Cerebellar nuclear complex (tissue), 1 donor: ENCODE measurements at places on chromosomes 11 and 22.

DNA sequence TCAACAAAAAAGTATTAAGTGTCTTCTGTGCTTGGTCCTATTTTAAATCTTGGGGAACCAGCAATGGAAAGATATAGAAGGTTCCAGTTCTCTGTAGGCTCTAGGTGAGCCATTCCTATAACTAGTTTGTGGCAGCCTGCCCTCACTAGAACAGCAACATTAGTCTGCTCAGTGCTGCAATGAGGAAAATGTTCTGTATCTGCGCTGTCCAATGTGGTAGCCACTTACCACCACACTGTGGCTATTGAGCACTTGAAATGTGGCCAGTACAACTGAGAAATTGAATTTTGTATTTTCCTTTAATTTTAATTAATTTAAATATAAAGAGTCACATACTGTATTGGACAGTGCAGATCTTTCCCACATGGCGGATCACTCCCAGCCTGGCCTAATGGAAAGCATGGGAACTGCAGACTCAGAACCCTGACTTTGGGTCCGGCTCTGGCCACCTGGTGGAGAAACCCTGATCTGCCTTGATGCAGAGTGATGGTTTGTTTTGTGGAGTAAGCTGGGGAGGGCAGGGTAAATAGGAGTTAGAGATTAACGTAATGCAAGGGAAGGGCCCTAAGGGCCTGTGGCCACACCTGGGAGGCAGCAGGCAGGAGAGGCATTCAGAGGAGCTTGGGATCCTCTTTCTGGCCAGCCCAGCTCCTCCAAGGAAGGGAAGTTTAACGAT lies 101.0 kb downstream of the ME3 start:
- DNase-seq: no peak

GRCh38 chr11:803770-804598 lies 1.0 kb downstream of the PIDD1 start:
- no peak for DNase-seq

GRCh38 chr22:46147061-46147460 lies 3.3 kb upstream of the PPARA start:
- DNase-seq: no peak

DNA sequence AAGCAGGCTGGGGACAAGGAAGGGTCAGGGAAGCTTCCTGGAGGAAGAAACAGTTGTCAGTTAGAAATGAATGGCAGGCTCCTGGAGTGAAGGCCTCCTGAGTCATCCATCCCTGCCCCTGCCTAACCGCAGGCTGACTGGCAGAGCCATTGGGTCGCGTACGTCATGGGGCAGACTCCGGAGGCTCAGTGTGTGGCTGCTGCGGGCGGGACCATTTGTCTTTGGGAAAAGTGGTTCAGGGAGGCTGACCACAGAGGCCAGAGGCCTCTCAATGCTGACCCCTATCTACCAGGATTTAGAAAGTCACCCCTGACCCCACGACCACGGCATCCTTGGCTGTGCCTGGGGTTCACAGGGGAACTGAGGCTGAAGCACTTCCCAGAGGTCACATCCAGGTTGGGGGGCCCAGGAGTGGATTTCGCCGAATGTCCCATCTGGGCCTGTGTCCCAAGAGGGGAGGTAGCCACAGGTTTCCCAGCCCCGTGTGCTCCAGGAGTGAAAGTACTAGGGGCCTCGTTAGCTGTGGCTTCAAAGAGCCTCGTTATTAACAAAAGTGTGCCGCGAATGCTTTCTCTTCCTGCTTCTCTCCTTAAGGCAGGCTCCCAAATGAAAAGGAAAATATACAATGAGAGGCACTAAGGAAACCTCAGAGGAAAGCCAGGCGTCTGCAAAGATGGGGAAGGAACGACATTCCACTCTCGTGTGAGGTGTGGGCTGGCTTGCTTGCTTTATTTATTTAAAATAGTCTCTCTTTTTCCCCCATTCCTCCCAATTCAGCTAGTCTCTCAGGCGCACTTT lies 58.9 kb downstream of the FLRT1 start:
- DNase-seq: no peak

- DNase-seq: no peak
Observed at GRCh38 chr22:38513063-38513462, 7.0 kb upstream of the DDX17 start.

GRCh38 chr11:27429761-27430393 lies 42.7 kb downstream of the LGR4 start:
- no peak for DNase-seq

DNA sequence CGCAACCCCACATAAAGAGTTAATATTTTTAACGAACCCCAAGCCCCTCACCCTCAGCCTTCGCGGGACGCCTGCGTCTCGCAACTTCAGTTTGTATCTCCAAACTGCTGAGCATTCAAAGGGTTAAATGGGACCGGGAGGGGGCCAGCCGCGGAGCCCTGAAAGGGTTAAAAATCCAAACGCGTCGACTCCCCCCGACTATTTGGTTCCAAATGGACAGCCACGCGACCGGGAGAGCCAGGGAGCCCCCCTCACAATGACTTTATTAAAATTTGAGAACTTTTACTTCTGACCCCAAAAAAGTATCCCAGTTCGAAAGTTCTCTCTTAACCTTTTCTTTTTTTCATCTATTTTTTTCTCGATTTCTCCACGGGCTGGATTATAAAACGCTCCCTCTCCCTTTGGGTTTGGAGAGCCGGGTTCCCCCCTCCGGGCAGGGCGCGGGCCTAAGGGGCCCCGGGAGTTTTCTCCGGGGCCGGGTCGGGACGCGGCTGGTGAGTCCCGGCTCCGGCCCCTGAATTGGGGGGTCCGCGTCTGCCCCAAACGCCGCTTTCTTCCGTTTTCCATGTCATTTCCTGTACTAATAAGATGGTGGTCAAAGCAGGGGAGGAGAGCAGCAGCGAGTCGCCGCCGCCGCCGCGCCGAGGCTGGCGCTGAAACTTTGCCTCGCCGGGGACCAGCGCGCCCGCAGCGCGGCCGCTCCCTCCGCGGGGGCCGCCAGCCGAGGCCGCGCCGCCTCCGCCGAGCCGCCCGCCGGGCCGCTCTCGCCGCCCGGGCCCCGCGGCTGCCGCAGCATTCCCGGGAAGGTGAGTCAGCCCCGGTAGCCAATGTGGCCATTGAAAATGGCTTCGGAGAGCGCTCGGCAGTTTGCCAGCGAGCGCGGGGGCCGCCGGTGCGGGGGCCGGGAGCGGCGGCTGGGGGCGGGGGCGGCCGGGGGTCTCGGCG lies at the start of gene PRDM11:
TSS of gene PRDM11 (plus strand) at position 568 of the 945 bp plus-strand sequence. CDS start 35,128 bp downstream, outside the sequence.
- no peak for DNase-seq

DNA sequence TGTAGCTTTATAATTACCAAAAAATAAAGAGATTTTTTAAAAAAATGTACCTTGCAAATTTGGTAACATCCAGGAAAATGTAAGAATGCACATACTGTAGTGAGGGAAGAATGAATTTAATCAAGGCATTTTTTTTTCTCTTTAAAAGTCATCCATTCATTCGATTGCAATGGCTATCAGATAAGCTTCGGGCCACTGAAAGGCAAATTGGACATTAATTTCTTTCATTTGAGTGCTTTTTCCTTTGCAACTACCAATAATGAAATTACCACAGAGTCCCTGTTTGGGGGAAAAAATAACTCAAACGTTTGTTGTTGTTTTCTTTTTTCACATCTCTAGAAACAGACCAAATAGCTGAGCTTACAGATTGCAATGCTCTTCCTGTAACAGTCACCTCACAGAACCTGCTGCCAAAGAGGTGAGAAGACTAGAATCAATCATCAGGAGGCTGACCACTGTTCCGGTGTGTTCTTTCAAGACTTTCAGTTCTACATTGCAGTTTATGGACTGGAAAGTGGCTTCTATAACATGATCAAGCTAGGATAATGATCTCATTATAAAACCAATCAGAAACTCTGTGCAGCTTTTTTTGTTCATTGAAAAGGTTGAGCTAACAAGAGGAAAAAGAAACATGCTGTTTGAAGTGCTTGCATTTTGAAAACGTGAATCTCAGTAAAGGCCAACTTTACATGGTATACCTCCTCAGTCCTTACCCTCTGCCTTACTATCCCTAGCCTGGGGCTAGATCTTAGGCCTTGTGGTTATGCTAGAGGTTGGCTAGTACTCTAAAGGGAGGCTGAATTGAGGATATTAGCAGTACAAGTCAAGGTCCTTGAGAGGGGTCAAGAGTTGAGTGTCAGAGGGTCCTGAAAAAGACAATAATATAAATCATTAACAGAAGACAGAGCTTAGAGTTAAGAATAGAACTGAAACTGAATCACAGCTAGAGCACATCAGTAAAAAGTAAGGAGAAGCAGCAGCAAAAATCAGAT lies 1276.1 kb downstream of the LRRC4C start:
- DNase-seq: no peak

GRCh38 chr11:95241681-95242081 lies 10.7 kb upstream of the SESN3 start:
- no peak for DNase-seq

GRCh38 chr11:67382276-67383136 lies 9.1 kb upstream of the CLCF1 start:
- peak; percentile 22 for DNase-seq

GRCh38 chr22:19043121-19044085 lies 78.8 kb downstream of the DGCR2 start:
- no peak for DNase-seq

GRCh38 chr11:12671370-12671769 lies 2.9 kb upstream of the TEAD1 start:
- DNase-seq: no peak

DNA sequence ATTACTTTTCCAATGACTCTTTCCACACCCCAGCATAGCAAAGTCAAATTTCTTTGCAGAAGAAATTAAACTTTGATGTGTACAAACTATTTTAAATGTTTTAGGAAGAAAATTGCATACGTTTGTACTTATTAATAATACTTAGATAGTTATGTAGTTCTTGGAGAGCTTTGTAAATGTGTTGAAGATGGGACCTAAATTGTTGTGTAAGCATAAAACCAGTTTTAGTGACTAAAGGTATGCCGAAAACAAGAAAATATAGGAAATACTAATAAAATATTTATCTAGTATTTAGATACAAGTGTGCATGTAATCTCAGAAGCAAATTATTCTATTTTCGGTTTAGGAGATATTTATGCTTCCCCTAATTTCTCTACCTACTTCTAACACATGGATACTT lies 4.2 kb upstream of the OR52N4 start:
- no peak for DNase-seq

- DNase-seq: no peak
Observed at GRCh38 chr11:61545341-61545740, 35.5 kb downstream of the SYT7 start.
